ENCODE measurements at places on chromosomes 3 and 15.
A peak's percentile ranks its signal among the peaks of the same experiment; 100 is the strongest.

GRCh38 chr3:187186801-187187421, 10.4 kb upstream of the RTP1 start:
- peak; percentile 58 for DNase-seq

DNA sequence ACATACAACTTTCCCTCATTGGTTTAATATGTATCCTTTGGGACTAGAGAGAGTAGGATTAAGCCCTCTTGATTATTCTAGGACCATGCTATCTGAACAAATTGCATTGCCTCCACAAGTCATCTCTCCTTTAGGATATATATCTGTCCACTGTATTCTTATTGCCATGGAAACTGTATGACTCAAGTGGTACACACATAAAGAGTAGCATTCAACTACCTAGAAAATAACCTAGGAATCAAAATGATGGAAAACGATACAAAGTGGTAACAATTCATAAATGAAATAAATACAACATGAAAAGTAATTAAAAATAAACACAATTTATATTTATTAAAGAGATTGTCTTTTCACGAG, 212.1 kb upstream of the P2RY1 start:
- no peak for DNase-seq

DNA sequence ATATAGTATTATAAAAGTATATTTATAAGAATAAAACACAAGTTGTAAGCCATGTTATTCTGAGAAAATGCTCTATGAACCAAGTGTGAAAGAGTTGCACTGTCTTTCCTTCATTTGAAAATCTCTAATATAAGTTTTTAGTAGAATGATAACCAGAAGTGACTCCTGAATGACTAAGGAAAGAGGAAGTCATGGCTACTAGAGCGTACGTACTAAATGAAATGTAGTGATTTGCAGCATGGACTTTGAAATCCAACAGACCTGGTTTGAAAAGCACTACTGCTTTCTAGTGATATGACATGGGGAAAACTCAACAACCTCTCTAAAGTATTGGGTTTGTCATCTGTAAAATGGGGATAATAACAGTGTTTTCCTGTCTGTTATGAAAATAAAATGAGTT, 10.3 kb upstream of the DNAJC13 start:
- no peak for DNase-seq

DNA sequence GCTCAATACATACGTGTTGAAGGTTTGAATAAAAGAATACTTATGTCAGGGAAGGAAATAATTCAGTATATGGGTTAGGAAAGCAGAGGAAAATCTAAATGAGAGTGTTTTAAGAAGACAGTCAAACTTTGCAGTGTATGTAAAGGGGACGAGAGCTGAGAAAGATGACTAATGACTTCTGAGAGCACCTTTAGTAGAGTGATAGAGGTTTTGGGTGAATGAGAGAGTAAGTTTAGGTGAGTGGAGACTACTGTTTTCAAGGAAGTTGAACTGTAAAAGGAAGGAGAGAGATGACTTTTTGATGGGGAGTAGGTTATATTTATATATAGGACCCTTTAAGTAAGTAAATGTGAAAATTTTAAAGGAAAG, 9.4 kb downstream of the TBC1D23 start:
- DNase-seq: no peak

DNA sequence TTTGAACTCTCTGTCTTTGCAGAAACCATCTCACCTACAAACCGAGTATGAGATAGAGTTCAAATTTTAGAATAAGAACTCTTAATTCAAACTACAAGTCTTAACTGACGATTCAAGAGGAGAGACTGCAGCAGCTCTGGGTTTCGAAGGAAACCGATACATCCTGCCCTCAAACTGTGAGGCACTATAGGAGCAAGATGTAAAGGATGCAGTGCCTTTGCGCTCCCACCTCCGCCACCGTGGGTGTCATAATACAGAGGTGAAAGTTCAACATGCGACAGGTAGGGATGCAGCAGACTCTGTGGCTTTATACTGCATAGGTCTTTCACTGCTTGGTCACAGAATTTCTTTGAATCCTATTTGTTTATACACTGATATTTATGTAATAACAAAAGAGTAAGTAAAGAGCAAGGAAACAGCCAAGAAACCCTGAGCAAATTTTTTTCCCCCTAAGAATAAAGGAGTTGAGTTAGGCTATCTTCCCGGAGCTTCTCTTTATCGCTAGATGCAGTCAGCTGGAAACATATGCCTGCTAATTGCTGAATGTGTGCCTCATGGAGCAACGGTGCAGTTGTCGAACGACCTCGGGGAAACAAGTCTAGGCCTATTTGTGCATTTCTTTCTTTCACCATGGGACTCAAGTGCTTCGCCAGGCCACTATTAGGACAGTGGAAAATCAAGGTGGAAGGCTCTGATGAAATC, 1097.6 kb upstream of the CFAP20DC start:
- DNase-seq: no peak

DNA sequence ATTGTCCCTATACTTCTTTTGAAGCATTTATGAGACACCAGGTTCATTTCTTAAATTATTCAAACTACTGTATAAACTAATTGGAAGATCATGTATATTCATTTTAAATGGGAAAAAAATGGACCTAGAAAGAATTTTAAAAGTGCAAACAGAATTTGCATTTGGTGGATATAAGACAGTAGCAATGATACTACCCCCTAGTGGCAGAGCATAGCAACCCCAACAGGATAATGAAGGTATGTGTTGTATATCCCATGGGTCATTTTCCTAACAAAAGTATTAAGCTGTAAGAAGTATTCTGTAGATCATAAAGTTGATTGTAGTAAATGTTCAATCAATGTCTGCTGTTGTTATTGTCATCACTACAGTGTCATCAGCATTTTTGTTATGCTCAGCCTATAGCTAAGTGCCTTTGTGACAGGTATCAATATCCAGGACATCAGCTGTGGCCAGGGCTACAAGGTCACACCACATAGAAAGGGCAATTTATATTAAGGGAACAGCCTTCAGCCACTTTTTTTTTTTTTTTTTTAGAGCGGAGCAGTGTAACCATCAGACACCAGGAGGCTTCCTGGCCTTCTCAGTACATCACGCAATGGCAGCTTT, 175.8 kb downstream of the FOXB1 start:
- DNase-seq: no peak

- DNase-seq: no peak
Observed at GRCh38 chr15:81751816-81752545, 293.8 kb downstream of the MEX3B start.

DNA sequence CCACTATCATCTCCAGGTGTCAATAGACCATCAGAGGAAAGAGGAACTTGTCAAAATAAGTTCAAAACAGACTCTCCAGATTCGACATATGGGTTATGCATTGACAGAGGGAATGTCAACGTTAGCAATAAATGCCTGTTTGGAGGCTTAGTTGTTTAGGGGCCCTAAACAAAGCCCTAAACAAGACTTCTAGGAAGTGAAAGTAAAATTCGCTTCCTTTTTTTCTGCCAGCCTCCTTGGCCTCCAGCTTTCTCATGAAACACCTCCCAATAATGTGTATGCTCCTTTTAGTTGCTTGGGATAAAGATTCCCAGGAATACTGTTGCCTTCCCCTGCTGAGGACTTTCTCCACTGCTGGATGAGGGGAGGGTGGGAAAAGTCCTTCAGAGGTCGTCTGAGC, 70.9 kb upstream of the ARNT2 start:
- DNase-seq: no peak
